ENCODE measurements at places on chromosomes 2 and 18.
A peak's percentile ranks its signal among the peaks of the same experiment; 100 is the strongest.

GRCh38 chr2:176653479-176654443 lies 384.5 kb downstream of the MTX2 start:
- H3K27me3 ChIP-seq, result peaks cover 8% of the 10 kb centered on the region
- no peak for DNase-seq
- no peak overlapping the region for H3K4me3 ChIP-seq
- no peaks in the 10 kb centered on the region for H3K4me1 ChIP-seq
- no peaks in the 10 kb centered on the region for H3K36me3 ChIP-seq

DNA sequence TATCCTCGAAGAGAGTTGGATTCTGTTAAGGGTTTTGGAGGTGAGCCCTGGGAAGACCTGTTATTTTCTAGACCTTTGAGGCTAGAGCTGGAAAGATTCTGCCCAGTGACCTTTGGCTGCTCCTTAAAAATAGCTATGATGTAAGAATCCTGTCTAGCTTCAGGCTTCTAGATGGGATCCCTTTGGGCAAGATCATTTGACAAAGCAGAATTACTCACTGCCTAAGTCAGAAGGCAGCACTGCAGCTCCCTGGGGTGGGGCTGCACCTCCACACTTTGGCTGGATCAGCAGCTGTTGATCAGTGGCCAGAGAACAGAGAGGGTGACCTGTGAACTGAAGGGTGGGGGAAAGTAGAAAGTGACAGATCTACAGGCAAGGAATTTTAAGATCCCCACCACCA lies 103.8 kb downstream of the ASAP2 start:
- H3K4me1 ChIP-seq, result peaks cover 41% of the 10 kb centered on the region
- H3K4me3 ChIP-seq, result 0 out of 2 replicates have a peak overlapping the region, but pooled peaks have one; percentile 1
- H3K36me3 ChIP-seq, result peaks cover 5% of the 10 kb centered on the region
- H3K27ac ChIP-seq, result peak overlapping the region; percentile 74
- peak; percentile 94 for DNase-seq
- no peaks in the 10 kb centered on the region for H3K27me3 ChIP-seq

DNA sequence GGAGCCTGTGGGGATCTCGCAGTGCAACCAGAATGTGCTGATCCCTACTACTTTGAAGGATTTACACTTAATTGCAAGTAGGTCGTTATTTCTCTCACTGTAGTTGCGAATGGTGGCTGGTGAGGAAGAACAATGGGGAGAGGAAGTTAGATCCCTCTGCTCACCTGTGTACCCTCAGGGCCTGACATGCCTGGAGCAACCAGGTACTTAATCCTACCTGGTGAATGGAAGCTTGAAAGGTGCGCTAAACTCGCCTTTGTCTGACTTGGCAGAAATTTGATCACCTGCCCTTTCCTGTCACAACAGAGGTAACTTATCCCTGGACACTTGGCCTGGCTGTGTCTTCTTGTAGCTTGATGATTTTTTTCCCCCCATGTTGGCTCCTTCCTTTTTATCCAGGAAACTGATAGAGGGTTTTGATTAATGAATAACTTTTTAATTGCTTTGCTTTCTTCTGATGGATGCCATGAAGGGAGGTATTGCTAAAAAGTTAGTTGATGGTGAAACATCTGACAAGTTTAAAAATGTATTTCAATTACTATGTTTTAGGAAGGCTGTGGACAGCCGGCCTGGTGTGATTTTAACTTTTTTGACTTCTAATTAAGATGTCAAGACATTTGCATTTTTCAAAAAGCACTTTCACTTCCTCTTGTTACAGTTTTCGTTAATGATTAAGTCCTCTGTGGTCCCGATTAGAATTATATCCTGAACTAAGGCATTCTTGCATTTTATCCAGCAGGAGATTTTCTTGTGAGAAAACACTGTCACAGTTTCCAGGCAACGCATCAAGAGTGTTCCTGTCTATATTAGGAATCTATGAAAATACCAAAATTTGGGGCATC lies 9.2 kb downstream of the SGPP2 start:
- no peaks in the 10 kb centered on the region for H3K36me3 ChIP-seq
- H3K4me1 ChIP-seq, result peaks cover 12% of the 10 kb centered on the region
- no peaks in the 10 kb centered on the region for H3K27me3 ChIP-seq
- 0 out of 2 replicates have a peak overlapping the region, but pooled peaks have one; percentile 1 for H3K4me3 ChIP-seq

DNA sequence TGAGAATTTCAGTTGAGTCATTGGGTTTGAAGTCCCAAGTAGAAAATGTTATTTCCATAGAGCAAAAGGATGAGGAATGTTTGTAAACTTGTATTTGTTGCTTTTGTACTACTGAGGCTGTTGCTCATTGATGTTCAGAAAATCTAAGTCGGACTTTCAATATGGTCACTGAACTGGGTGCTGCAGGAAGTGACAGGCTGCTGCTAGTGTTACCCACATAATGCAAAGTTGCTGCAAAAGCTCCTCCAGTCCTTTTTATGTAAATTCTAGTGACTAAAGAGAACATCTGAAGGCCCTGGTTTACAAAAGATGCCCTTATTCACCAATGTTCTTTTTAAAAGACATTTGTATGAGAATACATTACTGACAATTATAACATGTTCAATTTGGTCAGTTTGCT lies 131.1 kb upstream of the FAM98A start:
- no peaks in the 10 kb centered on the region for H3K36me3 ChIP-seq
- no peaks in the 10 kb centered on the region for H3K4me1 ChIP-seq

GRCh38 chr2:231384109-231384435 lies 11.4 kb upstream of the B3GNT7 start:
- no peaks in the 10 kb centered on the region for H3K27me3 ChIP-seq
- no peaks in the 10 kb centered on the region for H3K36me3 ChIP-seq
- H3K4me1 ChIP-seq, result peaks cover 35% of the 10 kb centered on the region

- H3K27ac ChIP-seq, result no peak overlapping the region
- DNase-seq, result no peak
- no peaks in the 10 kb centered on the region for H3K27me3 ChIP-seq
- H3K4me1 ChIP-seq, result peaks cover 11% of the 10 kb centered on the region
These were observed 13.8 kb downstream of the MTCL1 start for GRCh38 chr18:8719192-8719591.

- DNase-seq, result no peak
- no peaks in the 10 kb centered on the region for H3K27me3 ChIP-seq
- H3K27ac ChIP-seq, result no peak overlapping the region
- no peaks in the 10 kb centered on the region for H3K36me3 ChIP-seq
These were observed 4.7 kb downstream of the HMSD start for GRCh38 chr18:63953811-63954210.

- no peak overlapping the region for H3K4me3 ChIP-seq
- H3K27me3 ChIP-seq, result no peaks in the 10 kb centered on the region
- DNase-seq, result peak; percentile 92
- H3K36me3 ChIP-seq, result no peaks in the 10 kb centered on the region
- H3K27ac ChIP-seq, result no peak overlapping the region
- H3K4me1 ChIP-seq, result peaks cover 16% of the 10 kb centered on the region
These were observed 54.0 kb downstream of the GATA6 start for GRCh38 chr18:22223254-22223964.

GRCh38 chr18:67574749-67575148 lies 58.2 kb upstream of the DSEL start:
- no peaks in the 10 kb centered on the region for H3K4me1 ChIP-seq
- no peaks in the 10 kb centered on the region for H3K27me3 ChIP-seq
- no peak overlapping the region for H3K4me3 ChIP-seq

- no peak overlapping the region for H3K27ac ChIP-seq
- H3K4me1 ChIP-seq, result peaks cover 15% of the 10 kb centered on the region
- H3K36me3 ChIP-seq, result no peaks in the 10 kb centered on the region
- no peak for DNase-seq
- H3K4me3 ChIP-seq, result no peak overlapping the region
These were observed 65.2 kb upstream of the MAL start for GRCh38 chr2:94960266-94960665.
